Renal pelvis (tissue), 12 donors: ENCODE measurements at places on chromosomes 2 and 18. TPM values are rescaled to one million over a fixed set of nuclear protein-coding genes. Genes with fewer than 3 reads are reported as not detected.

Gene ALPP
- not detected for polyA plus RNA-seq

Gene APOB
- 3.8 TPM for polyA plus RNA-seq

GRCh38 chr18:74517236-74517630 lies 17.1 kb upstream of the CNDP1 start:
- no peak for DNase-seq

Gene COL3A1
- 1,230 TPM for polyA plus RNA-seq

DNA sequence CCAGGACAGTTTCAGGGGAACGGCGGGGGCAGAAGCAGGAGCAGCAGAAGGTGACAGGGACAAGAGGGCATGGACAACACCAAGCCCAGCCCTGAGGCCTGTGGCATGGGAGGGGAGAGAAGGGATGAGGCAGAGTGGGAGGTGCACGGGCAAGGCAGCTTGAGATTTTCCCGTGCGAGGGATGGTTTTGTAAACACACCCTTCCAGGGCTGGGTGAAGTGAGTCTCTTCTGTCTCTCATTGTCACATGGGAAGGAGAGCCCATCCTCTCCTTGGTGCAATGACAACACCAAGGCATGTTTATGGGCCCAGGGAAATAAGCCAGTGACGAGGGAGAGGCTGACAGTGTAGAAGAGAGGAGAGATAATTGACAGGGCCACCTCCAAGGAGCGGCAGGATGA lies 69.6 kb upstream of the RIOK3 start:
- no peak for DNase-seq
